ENCODE measurements at places on chromosomes 2 and 18. TPM values are rescaled to one million over a fixed set of nuclear protein-coding genes. Genes with fewer than 3 reads are reported as not detected.
A peak's percentile ranks its signal among the peaks of the same experiment; 100 is the strongest.

- no peak for DNase-seq
These were observed 76.3 kb downstream of the BOLA3 start for GRCh38 chr2:74071426-74071825.

ECEL1 gene
- total RNA-seq: 8.9 TPM

DNA sequence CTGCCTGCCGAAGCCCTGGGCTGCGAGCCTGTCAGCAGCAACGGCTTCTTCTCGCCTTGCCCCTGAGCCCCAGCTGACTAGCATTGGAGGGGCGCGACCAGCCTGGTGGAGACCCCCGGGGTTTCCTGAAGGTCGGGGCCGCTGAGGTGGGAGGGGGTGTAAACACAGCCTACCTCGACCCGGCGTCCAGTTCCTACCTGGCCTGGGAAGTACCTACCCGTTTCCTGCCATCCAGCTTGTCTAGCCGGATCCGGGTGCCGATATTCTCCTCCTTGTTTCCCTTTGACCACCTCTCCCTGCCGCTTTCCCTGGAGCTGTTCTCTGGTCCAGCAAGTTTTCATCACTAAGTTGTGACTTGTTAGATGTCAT lies 511 bp downstream of the MOB4 start:
- peak; percentile 53 for DNase-seq

DNA sequence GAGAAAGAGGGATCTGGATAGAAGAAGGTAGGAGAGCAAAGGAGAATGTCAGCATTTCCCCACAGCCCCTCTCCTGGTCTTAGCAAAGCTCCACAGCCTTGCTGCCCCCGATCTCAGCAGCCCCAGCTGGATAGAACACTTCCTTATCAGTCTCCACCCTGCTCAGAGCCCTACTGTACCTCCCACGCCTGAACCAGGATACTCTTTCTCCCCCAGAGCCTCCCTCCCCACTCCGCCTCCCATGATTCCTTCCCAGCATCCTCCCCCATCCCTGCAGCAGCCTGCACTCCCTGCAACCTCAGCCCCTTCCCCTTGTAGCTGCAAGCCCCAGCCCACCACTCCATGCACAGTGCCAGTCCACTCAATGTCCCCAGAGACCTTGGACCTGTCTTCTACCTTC lies 25.8 kb downstream of the PLB1 start:
- DNase-seq: no peak

EMILIN1 gene
- 0.30 TPM for total RNA-seq

GRCh38 chr2:137910641-137911040 lies 53.6 kb upstream of the HNMT start:
- DNase-seq: peak; percentile 26

All from Caco-2 (cell line).